ENCODE measurements at places on chromosomes 6 and 20.

- H3K4me3 ChIP-seq, result no peak overlapping the region
- peaks cover 8% of the 10 kb centered on the region for H3K4me1 ChIP-seq
- H3K36me3 ChIP-seq, result peaks cover 70% of the 10 kb centered on the region
- H3K27me3 ChIP-seq, result peaks cover 3% of the 10 kb centered on the region
- no peak overlapping the region for H3K27ac ChIP-seq
- no peak for DNase-seq
These were observed 48.4 kb downstream of the EZR start for GRCh38 chr6:158770533-158771330.

DNA sequence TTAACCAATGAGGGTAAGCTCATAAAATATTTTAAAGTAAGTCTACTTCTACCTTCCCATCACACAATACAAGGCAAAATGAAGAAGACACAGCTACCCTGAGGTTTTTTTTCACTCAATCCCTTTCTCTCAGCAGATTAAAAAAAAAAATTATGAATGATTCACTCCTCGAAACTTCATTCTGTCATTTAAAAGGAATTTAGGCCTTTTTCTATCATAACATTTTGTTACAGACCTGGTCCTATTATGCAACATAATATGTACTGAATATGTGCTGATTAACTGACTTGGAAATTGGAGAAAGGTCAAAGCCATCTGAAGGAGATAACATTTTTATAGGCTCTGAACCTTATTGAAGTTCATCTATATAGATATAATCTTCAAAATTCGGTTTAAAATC is 45.5 kb downstream of the PRL start:
- no peaks in the 10 kb centered on the region for H3K36me3 ChIP-seq
- peaks cover 8% of the 10 kb centered on the region for H3K4me1 ChIP-seq
- no peak overlapping the region for H3K27ac ChIP-seq
- DNase-seq, result no peak
- H3K27me3 ChIP-seq, result no peaks in the 10 kb centered on the region

- H3K4me3 ChIP-seq, result no peak overlapping the region
- H3K4me1 ChIP-seq, result peaks cover 7% of the 10 kb centered on the region
- H3K36me3 ChIP-seq, result 0 out of 2 replicates have a peak, but pooled peaks cover 6% of the 10 kb centered on the region
These were observed 22.6 kb downstream of the RSPH3 start for GRCh38 chr6:158977382-158977781.

DNA sequence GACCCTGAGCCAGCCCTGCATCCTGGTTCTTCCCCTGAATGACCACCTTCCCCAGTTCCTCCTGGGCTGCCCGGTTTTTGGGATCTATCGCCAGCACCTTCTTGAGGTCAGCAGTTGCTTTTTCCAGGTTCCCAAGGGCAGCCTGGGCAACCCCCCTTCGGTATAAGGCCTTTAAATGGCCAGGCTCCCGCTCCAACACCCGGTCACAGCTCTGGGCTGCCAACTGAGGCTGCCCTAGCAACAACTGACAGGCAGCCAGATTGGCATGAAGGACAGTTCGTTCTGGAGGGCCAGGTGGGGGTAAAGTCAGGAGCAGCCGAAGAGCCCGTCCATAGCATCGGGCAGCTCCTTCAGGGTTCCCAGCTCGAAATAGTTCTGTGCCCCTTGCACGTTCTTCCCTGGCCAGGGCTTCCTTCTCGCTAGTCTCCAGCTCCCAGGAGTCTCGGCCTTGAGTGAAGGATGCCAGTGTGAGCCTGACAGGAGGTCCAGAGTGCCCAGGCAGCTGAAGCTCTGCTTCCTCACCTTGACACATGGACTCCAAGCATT is 778 bp upstream of the ATF6B start:
- no peak for DNase-seq
- H3K4me1 ChIP-seq, result peaks cover 47% of the 10 kb centered on the region
- H3K36me3 ChIP-seq, result peaks cover 23% of the 10 kb centered on the region
- peak overlapping the region; percentile 98 for H3K27ac ChIP-seq

DNA sequence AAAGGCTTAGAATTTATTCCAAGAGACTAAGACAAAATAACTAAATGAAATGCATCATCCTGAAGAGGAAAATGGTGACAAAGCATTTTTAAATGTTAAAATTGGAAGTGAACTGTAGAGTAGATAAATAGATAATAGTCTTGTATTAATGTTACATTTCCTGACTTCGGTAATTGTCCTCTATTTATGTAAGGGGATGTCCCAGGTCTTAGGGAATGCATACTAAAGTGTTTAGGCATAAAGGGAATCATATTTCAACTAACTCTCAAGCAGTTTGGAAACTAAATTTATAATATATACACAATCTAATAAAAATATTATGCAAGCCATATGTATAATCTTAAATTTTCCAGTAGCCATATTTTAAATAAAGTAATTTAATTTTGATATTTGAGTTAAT is 159.3 kb downstream of the WDR27 start:
- H3K36me3 ChIP-seq, result peaks cover 12% of the 10 kb centered on the region
- peaks cover 39% of the 10 kb centered on the region for H3K4me1 ChIP-seq
- no peak overlapping the region for H3K4me3 ChIP-seq
- DNase-seq, result no peak
- peaks cover 2% of the 10 kb centered on the region for H3K27me3 ChIP-seq

DNA sequence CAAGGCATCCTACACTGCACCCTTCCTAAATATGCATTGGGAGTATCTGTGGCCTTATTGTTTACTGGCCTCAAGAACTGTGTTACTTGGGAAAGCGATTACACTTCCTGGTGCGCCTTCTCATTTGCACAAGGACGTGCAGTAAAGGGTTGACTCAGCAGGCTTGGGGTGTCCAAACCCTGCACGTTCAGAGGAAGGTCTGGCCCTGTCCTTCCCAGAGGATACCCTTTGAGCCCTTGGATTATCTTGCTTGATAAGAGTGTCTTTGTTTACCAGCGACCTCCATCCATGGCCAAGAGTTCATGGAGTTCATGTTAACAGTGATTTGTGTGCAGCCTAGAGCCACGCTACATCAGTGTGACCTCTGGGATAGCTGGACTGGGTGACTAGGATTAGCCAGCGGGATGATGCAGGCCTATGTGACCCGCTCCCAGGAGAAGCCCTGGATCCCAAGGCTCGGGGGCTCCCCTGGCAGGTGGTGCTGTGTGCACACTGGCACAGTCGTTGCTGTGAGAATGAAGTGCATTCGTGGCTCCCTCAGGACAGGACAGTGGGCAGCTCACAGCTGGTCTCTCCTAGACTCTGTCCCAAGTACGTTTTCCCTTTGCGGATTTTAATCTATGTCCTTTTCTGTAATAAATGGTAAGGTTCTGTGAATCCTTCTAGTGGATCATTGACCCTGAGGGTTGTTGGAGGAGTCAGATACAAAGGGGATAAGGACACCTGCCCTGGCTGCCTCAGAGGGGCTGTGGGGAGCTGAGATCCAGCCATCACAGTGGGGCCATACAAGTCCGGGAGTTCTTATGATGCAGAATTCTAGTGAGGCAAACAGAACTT is 73.5 kb downstream of the TTLL2 start:
- H3K4me3 ChIP-seq, result no peak overlapping the region
- H3K4me1 ChIP-seq, result no peaks in the 10 kb centered on the region
- DNase-seq, result no peak
- no peak overlapping the region for H3K27ac ChIP-seq
- H3K27me3 ChIP-seq, result peaks cover 5% of the 10 kb centered on the region
